ENCODE measurements at places on chromosomes 2 and 18.

- H3K36me3 ChIP-seq = no peaks in the 10 kb centered on the region
- no peak overlapping the region for H3K27ac ChIP-seq
- no peak for DNase-seq
- no peaks in the 10 kb centered on the region for H3K4me1 ChIP-seq
These were observed 313.8 kb downstream of the PDE11A start for GRCh38 chr2:177758591-177759371.

GRCh38 chr18:48905513-48905912 lies 45.3 kb downstream of the SMAD7 start:
- no peaks in the 10 kb centered on the region for H3K27me3 ChIP-seq
- H3K36me3 ChIP-seq = no peaks in the 10 kb centered on the region
- H3K27ac ChIP-seq = no peak overlapping the region

DNA sequence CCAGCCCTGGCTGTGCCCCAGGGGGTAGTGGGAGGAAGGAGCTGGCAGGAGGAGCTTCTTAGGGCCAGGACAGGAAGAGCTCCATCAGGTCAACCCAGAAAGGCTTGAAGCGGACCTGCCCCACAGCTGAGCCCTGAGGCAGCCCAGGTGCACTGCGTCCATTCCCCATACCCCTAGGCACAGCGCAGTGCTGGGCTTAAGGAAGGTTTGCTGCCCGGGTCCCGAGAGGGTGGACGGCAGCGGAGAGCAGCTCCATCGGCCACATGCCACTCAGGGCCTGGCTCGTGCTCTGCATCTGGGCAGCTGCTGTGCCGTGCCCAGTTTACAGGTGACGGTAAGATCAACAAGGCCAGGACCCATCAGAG lies 26.4 kb downstream of the DNMT3A start:
- no peaks in the 10 kb centered on the region for H3K27me3 ChIP-seq
- peak overlapping the region; percentile 62 for H3K27ac ChIP-seq
- DNase-seq = no peak
- H3K4me1 ChIP-seq = peaks cover 10% of the 10 kb centered on the region
- no peaks in the 10 kb centered on the region for H3K36me3 ChIP-seq

GRCh38 chr18:61637319-61637718 lies 255.5 kb downstream of the RNF152 start:
- no peak overlapping the region for H3K4me3 ChIP-seq
- no peaks in the 10 kb centered on the region for H3K27me3 ChIP-seq
- H3K27ac ChIP-seq = peak overlapping the region; percentile 80
- no peak for DNase-seq
- H3K36me3 ChIP-seq = no peaks in the 10 kb centered on the region

DNA sequence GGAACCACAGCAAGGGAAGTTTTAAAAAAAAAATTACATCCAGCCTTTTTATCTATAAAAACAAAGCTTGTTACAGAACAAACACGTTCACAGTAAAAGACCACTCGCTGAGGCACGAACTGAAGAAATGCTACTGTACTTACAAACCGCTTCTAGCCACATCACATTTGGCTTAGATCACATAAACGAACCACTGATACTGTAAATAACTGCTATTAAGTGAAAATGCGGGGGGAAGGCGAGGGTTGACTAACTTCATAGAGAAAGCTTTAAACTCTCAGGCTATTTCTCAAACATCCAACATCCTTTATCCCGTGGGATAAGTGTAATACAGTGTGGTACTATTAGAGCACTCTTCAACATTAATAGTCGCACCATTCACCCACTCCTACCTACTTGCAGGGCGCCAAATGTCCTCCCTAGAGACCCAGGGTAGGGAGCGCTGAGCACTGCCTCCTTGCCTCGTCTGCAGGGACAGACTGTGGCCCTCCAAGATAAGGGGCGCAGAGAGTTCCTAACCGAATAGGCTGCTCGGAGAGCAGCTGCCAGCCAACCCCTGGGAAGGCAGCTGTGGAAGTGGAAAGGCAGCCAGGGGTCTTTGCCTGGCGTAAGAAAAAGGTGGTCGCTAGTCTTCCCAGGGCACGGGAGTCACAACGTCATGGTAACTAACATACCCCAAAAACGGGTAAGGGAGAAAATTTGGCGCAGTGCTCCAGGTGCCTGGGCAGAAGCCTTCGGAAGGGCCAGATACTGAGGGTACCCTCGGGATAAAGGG lies 854 bp downstream of the GPR155 start:
- no peaks in the 10 kb centered on the region for H3K4me1 ChIP-seq
- DNase-seq = peak; percentile 52
- H3K36me3 ChIP-seq = no peaks in the 10 kb centered on the region
- no peaks in the 10 kb centered on the region for H3K27me3 ChIP-seq
- H3K27ac ChIP-seq = peak overlapping the region; percentile 84

DNA sequence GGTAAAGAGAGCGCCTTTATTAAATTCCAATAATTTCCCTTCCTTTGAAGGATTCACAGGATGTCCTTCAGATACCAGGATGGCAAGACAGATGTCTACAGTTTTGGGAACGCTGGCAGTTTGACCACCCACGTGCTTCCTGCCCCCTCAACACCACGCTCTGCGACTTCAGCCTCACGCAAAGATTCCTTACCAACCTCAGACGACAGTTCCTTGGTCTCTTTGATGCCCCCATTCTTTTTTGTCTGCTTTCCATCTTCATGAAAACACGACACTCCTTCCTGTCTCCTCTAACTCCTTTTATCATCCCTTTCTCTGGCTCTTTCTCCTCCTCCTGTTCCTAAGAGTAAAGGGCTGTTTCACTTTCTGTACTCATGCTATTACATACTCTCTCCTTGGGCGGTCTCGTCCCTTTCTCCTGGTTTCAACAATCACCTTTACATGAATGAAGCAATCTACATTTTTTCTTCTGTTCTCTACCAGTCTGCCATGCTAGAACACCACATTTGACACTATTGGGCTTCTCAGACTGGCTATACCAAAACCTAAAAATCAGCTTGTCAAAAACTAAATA lies 189.9 kb upstream of the PGAP1 start:
- no peak overlapping the region for H3K27ac ChIP-seq
- H3K4me3 ChIP-seq = no peak overlapping the region
- H3K27me3 ChIP-seq = no peaks in the 10 kb centered on the region
- no peak for DNase-seq
- H3K4me1 ChIP-seq = no peaks in the 10 kb centered on the region
- H3K36me3 ChIP-seq = no peaks in the 10 kb centered on the region

DNA sequence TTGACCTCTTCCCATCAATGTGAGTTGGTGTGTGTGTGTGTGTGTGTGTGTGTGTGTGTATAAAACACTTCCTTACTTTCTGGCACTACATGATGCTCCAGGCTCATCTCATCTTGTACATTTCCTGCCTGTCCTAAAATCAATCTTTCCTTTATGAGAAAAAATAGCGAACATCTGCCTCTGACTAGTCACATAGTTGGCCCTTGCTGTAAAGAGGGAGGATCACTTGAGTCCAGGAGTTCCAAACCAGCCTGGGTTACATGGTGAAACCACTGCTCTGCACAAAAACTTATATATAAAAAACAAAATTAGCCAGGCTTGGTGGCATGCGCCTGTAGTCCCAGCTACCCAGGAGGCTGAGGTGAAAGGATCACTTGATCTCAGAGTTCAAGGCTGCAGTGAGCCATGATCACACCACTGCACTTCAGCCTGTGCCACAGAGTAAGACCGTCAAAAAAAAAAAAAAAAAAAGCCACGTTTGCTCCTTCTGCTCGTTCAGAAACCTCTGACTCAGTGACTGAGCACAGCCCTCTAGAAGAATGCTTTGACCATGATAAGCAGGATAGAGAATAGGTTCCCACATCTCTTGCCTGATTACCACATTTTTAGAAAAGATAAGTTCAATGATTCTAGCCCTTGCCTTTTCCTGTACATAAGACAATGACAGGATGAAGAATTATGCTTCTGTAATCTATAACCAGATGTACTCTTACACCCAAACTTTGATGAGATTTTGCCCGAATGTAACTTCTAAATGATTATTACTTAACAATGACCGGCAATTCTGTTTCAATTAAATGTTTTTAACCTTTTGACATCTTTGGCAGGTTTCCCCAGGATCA lies 45.2 kb upstream of the ST3GAL5 start:
- H3K27ac ChIP-seq = no peak overlapping the region
- H3K36me3 ChIP-seq = no peaks in the 10 kb centered on the region
- no peaks in the 10 kb centered on the region for H3K27me3 ChIP-seq
- H3K4me3 ChIP-seq = no peak overlapping the region
- H3K4me1 ChIP-seq = no peaks in the 10 kb centered on the region
- DNase-seq = no peak

DNA sequence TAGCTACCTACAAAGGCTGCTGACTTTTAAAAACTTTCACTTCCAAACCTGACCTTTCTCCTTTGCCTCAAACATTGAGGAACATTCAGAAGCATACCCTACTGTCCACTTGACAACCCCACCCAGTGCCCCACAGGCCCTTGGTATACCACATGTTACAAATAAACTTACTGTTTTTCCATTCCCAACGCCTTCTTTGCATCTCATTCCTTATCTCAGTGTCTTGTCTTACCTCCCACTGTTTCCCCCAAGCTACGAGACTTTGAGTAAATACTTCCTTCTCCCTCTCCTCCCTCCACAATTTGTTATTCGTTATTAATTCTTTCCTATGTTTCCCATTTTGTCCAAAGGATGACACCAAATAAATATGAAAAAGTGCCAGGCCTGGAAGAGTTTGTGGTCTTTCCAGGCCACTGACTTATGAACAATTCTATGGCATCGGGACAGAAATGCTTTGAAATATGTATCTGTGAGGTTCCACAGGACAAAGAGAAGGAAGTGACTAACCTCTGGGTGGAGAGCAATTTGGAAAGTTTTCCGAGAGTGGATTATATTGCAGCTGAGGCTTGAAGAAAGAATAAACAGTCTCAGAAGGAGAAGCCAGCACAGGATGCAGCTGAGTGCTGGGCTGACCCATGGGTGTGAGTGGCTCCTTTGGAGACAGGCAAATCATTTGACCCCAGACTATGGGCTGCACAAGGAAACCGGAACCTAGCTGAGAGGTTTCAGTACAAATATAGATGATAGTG lies 409.0 kb downstream of the LPIN1 start:
- H3K27ac ChIP-seq = peak overlapping the region; percentile 59
- no peak overlapping the region for H3K4me3 ChIP-seq
- H3K4me1 ChIP-seq = no peaks in the 10 kb centered on the region
- no peaks in the 10 kb centered on the region for H3K36me3 ChIP-seq
- DNase-seq = no peak

GRCh38 chr18:36294031-36294430 lies 3.5 kb upstream of the FHOD3 start:
- peaks cover 9% of the 10 kb centered on the region for H3K27me3 ChIP-seq
- H3K36me3 ChIP-seq = no peaks in the 10 kb centered on the region
- no peak overlapping the region for H3K27ac ChIP-seq
- DNase-seq = no peak
- H3K4me1 ChIP-seq = peaks cover 6% of the 10 kb centered on the region

GRCh38 chr2:221569871-221570270 lies 2.2 kb downstream of the EPHA4 start:
- H3K27me3 ChIP-seq = no peaks in the 10 kb centered on the region
- H3K4me1 ChIP-seq = peaks cover 8% of the 10 kb centered on the region
- no peaks in the 10 kb centered on the region for H3K36me3 ChIP-seq
- no peak overlapping the region for H3K27ac ChIP-seq

DNA sequence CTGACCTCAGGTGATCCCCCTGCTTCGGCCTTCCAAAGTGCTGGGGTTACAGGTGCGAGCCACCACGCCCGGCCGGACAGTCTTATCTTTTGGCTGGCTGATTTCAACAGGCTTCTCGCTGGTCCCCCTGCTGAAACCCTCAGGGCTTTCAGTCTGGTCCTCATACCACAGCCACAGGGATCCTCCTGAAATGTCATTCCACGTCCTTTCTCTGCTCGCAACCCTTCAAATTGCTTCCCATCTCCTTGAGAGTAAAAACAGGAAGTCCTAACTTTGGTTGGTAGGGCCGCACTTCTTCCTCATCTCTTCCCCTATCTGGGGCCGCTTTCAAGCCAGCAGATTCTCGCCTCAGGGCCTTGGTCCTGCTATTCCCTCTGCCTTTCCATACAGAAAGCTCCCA lies 1.4 kb upstream of the CAB39 start:
- H3K4me3 ChIP-seq = no peak overlapping the region
- H3K27ac ChIP-seq = no peak overlapping the region
- no peaks in the 10 kb centered on the region for H3K36me3 ChIP-seq
- DNase-seq = no peak
- H3K27me3 ChIP-seq = no peaks in the 10 kb centered on the region

DNA sequence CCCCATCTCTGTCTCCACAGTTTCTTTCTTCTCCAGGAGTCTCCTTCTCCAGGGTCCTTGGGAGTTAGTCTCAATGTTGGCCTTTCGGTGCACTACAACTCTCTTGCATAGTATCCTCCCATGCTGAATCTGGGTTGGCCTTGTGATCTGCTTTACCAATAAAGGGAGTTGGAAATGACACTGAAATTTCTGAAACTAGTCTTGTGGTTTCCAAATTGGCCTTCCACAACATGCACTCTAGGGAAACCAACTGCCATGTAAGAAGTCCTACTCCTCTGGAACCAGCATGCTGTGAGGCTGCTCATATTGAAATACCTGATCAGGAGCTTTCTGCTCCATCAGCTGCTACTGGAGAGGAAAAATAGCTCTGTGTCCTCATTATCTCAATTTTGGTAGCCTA lies 9.9 kb upstream of the ABHD3 start:
- H3K27ac ChIP-seq = no peak overlapping the region
- H3K36me3 ChIP-seq = no peaks in the 10 kb centered on the region
- H3K4me3 ChIP-seq = no peak overlapping the region
- DNase-seq = no peak
- H3K4me1 ChIP-seq = no peaks in the 10 kb centered on the region

- H3K27me3 ChIP-seq = no peaks in the 10 kb centered on the region
- no peak for DNase-seq
- H3K36me3 ChIP-seq = no peaks in the 10 kb centered on the region
- no peak overlapping the region for H3K4me3 ChIP-seq
These were observed 112.5 kb upstream of the GLI2 start for GRCh38 chr2:120622886-120623753.

DNA sequence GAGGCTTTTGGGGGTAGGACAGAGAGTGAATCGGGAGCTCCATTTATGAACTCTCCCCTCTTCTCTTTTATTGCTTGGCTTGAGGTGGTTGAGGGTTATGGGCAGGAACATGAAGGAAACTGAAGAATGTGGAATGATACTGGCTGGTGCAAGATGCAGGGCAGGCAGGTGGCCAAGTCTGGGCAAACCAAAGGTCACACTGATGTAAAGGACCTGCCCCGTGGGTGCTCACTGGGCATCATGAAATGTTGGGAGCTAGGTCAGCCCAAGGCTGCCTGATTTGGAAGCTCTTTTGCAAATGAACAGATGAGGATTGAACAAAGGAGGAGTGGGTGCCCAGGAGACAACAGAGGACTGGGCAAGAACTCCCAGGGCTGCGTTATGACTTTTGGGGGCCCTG lies 328.9 kb downstream of the CLIP4 start:
- H3K4me3 ChIP-seq = no peak overlapping the region
- no peak overlapping the region for H3K27ac ChIP-seq
- H3K4me1 ChIP-seq = no peaks in the 10 kb centered on the region
- H3K27me3 ChIP-seq = no peaks in the 10 kb centered on the region
- DNase-seq = no peak
- H3K36me3 ChIP-seq = no peaks in the 10 kb centered on the region

DNA sequence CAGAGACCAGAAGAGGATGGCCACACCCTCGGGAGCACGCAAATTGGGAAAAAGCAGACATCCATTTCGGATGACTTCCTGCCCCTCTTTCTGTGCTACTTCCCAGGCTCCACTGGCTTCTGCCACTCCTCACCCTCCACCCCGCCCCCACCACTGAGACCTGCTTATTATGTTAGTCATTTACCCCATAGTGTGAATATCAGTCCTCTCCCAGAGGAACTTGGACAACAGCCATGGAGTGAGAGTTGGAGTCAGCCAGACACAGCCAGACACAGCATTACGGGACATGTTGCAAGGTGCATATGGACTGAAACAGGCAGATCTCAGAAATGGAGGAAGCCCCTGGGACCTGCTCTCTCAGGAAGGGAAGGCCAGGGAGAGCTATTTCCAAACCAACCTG lies 51.8 kb downstream of the CTIF start:
- no peaks in the 10 kb centered on the region for H3K36me3 ChIP-seq
- DNase-seq = no peak
- no peaks in the 10 kb centered on the region for H3K4me1 ChIP-seq
- no peak overlapping the region for H3K4me3 ChIP-seq
- H3K27ac ChIP-seq = no peak overlapping the region
